ENCODE measurements at places on chromosomes 2 and 18. TPM values are rescaled to one million over a fixed set of nuclear protein-coding genes. Genes with fewer than 3 reads are reported as not detected.

Gene IL36B
- total RNA-seq: not detected

Gene CYS1
- 0.45 TPM for total RNA-seq

Gene SLC30A3
- total RNA-seq: 3.2 TPM

Gene TTN
- 4.3 TPM for total RNA-seq

Gene SULT1C3
- not detected for total RNA-seq

All from cerebellum (tissue), 4 donors.